ENCODE measurements at places on chromosomes 4 and X.

- DNase-seq, result no peak
Measured at GRCh38 chr4:143599827-143600226, 86.3 kb downstream of the SMARCA5 start.

DNA sequence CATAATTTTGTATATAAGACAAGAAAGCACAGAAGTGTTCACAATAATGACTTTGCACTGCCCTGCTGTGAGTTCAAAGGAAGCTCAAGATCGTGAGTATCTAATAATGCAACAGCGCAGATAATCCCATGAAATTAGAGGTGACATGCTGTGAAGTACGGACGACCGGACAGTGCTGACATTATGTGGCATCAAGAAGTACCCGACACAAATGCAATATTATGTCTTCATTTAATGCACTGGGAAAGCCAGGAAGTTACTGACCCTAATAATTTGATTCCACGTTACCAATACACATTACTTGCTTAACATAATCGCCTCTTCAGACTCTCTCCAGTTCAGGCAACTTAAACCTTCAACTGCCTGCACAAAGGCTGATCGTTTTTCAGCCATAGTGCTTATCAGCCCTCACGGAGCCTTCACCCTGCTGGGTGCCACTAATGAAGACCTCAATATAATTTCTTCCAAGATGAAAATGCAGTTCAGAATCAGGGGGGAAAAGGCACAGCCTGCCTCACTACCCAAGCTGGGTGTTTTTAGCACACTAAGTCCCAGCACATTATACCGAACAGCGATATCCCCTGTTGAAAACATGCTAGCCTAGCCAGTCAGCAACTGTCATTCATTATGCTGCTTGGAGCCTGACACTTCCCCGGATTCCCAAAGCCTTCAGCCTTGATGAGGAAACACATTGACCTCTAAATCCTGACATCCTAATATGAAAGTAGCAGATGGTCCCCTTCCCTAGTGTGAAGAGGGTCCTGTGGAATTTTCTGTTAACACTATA lies 56.1 kb downstream of the SLC7A11 start:
- no peak for DNase-seq

- DNase-seq, result no peak
Measured at GRCh38 chr4:113057891-113058290, 8.4 kb downstream of the ANK2 start.

- DNase-seq, result no peak
Measured at GRCh38 chrX:76617020-76617419, 189.5 kb downstream of the MAGEE1 start.

GRCh38 chrX:131812847-131813825 lies 210.0 kb upstream of the STK26 start:
- no peak for DNase-seq
